Endothelial cell (in vitro differentiated cells): ENCODE measurements at places on chromosomes 3 and 15. TPM values are rescaled to one million over a fixed set of nuclear protein-coding genes. Genes with fewer than 3 reads are reported as not detected.

The SLC28A1 gene
- total RNA-seq = not detected

The GALNT15 gene
- 0.08 TPM for total RNA-seq

The BOC gene
- total RNA-seq = 3.8 TPM

The TRANK1 gene
- total RNA-seq = 2.8 TPM

The CADM2 gene
- total RNA-seq = 0.97 TPM

The GPR62 gene
- not detected for total RNA-seq

The SENP7 gene
- total RNA-seq = 36.6 TPM

The LDHAL6B gene
- total RNA-seq = not detected

The GNAT1 gene
- 0.59 TPM for total RNA-seq

The ZNF501 gene
- total RNA-seq = 4.7 TPM

The RUBCN gene
- 35.0 TPM for total RNA-seq

The SEMA3G gene
- 175 TPM for total RNA-seq

The SCG3 gene
- total RNA-seq = 37.0 TPM

The LRRC2 gene
- total RNA-seq = 0.23 TPM

The KCNAB1 gene
- not detected for total RNA-seq

The HHATL gene
- total RNA-seq = not detected

DNA sequence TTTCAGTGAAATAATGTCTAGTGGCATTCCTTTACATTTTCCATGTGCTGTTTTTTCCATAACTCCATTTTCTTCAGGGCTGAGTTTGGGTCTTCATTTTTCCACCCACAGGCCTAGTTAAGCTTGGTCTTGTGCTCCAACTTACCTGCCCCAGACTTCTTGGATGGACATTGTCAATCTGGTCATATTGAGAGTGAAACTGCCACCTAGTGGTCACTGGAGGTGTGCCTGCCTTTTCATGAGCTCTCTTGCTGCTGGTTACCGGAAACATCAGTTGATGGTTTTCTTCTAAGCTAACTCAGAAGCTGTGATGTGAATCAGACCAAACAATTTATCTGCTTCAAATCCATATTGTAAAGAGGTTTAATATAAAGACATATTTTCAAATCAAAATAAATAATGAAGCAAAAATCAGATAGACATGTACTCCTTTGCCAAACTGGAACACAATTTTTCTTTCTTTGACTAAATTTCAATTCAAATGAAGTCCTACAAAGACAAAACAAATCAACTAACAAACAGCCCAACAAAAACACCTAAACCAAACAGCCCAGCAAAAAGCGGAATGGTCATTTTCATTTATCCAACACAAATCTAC, 135.1 kb upstream of the RASGRP1 start:
- DNase-seq = peak; percentile 67

- DNase-seq = no peak
Measured at GRCh38 chr15:34102175-34102925, 467 bp downstream of the PGBD4 start.

GRCh38 chr15:34514251-34514670, 69.2 kb downstream of the GOLGA8B start:
- DNase-seq = peak; percentile 26

- no peak for DNase-seq
Measured at GRCh38 chr15:94064676-94065313, 166.6 kb upstream of the MCTP2 start.

- DNase-seq = no peak
Measured at GRCh38 chr15:27985099-27985498, 114.0 kb downstream of the OCA2 start.

- DNase-seq = no peak
Measured at GRCh38 chr3:191246630-191247029, 47.6 kb downstream of the OSTN start.

GRCh38 chr15:28901587-28901980, 15.8 kb downstream of the APBA2 start:
- no peak for DNase-seq

GRCh38 chr3:43688245-43688650, 2.5 kb upstream of the ABHD5 start:
- no peak for DNase-seq

GRCh38 chr3:60636846-60637245, 614.4 kb downstream of the FHIT start:
- no peak for DNase-seq

GRCh38 chr15:65789759-65790425, 2.2 kb downstream of the DENND4A start:
- no peak for DNase-seq

GRCh38 chr15:42405863-42406482, 46.7 kb downstream of the CAPN3 start:
- DNase-seq = no peak

DNA sequence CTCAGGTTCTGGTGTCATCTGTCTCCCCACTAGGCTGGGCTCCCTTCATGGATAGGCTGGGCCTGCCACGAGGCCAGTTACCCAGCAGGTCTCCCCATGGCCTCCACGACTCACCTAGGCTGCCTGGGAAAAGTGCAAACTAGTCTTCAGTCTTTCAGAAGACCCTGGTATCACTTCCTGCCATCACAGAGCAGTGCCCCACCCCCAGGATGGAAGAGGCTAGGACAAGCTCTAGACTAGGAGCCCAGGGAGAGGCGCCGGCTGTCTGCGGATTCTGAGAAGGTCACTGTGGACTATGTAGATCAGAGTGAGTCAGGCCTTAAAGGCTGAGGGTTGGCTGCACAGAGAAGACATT, 63.7 kb downstream of the CORO2B start:
- DNase-seq = no peak

- DNase-seq = no peak
Measured at GRCh38 chr3:18225709-18226108, 199.4 kb downstream of the SATB1 start.

- DNase-seq = no peak
Measured at GRCh38 chr15:58748040-58748851, 1.3 kb downstream of the ADAM10 start.

DNA sequence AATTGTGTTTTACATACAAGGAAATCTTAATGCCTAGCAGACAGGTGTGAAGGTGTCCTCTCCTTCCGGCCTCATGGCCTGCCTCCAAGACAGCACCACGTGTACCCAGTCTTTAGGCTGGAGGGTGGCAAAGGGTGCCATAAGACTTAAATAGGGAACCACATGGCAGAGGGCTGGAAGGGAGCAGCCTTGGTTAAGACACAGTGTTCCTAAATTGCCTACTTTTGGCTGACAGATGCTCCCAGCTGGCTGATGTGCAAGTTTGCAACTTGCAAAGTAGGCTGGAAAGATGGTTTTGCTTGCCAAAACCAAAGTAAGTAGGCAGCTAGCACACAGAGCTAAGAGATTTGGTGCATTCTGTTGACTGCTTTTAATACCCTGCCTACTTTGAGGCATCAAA, 45.2 kb downstream of the CCNB2 start:
- DNase-seq = no peak

GRCh38 chr3:141575879-141576743, 89.3 kb downstream of the RASA2 start:
- DNase-seq = no peak
